ENCODE measurements at places on chromosomes 12 and 14. TPM values are rescaled to one million over a fixed set of nuclear protein-coding genes. Genes with fewer than 3 reads are reported as not detected.

CLEC4C gene
- not detected for polyA plus RNA-seq

NDUFA9 gene
- polyA plus RNA-seq = 69.3 TPM

PLA2G1B gene
- polyA plus RNA-seq = 0.25 TPM

HNF1A gene
- 0.06 TPM for polyA plus RNA-seq

PRB4 gene
- not detected for polyA plus RNA-seq

GPR132 gene
- 0.47 TPM for polyA plus RNA-seq

CRIP1 gene
- polyA plus RNA-seq = 78.0 TPM

CLEC9A gene
- polyA plus RNA-seq = not detected

SERPINA10 gene
- polyA plus RNA-seq = not detected

CMTM5 gene
- not detected for polyA plus RNA-seq

PTGER2 gene
- 0.29 TPM for polyA plus RNA-seq

SLC4A8 gene
- polyA plus RNA-seq = 0.04 TPM

GLIPR1L1 gene
- polyA plus RNA-seq = not detected

SMAGP gene
- polyA plus RNA-seq = 149 TPM

KLRD1 gene
- polyA plus RNA-seq = 0.46 TPM

ART4 gene
- 0.05 TPM for polyA plus RNA-seq

ADGRD1 gene
- polyA plus RNA-seq = 2.1 TPM

TTC7B gene
- polyA plus RNA-seq = 2.7 TPM

KLRF1 gene
- polyA plus RNA-seq = 1.2 TPM
